ENCODE measurements at places on chromosomes 11 and 22. TPM values are rescaled to one million over a fixed set of nuclear protein-coding genes. Genes with fewer than 3 reads are reported as not detected.

LYVE1 gene
- 0.32 TPM for total RNA-seq

MORC2 gene
- 62.3 TPM for total RNA-seq

HPX gene
- total RNA-seq, result 2.4 TPM

SYT9 gene
- 1.7 TPM for total RNA-seq

C11orf65 gene
- 1.1 TPM for total RNA-seq

FZD4 gene
- 9.8 TPM for total RNA-seq

- peak; percentile 69 for DNase-seq
These were observed 185.2 kb downstream of the GRIK4 start for GRCh38 chr11:120696597-120697218.

- DNase-seq, result peak; percentile 21
These were observed 105.9 kb upstream of the BDNF start for GRCh38 chr11:27806122-27806521.

DNA sequence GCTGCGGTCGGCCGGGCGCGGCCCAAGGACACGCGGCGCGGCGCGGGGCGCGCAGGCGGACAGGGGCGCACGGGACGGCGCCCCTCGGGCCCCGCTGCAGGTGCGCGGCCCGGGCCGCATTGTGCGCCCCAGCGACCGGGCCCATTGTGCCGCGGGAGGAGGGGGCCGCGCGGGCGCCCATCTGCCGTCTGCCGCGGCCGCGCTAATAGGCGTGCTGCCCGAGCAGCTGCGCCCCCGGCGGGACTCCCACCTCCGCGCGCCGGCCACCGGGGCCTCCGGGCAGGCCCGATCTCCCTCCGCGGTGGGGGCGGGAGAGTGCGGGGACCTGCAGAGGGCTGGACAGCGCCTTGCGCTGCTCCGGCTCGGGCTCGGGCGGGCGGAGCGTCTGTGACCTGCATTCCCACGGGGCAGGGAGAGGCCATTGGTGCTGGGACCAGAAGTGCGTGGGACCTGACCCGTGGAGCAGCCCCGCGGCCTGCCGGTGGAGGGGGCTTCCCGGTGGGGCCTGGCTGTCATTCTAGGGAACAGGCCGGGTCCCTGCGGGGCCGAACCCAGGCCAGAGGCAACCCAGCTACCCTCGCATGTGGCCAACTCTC lies 933 bp downstream of the BRSK2 start:
- DNase-seq, result peak; percentile 62

- DNase-seq, result no peak
These were observed 25.1 kb downstream of the KIAA1671 start for GRCh38 chr22:24977370-24978221.

DNA sequence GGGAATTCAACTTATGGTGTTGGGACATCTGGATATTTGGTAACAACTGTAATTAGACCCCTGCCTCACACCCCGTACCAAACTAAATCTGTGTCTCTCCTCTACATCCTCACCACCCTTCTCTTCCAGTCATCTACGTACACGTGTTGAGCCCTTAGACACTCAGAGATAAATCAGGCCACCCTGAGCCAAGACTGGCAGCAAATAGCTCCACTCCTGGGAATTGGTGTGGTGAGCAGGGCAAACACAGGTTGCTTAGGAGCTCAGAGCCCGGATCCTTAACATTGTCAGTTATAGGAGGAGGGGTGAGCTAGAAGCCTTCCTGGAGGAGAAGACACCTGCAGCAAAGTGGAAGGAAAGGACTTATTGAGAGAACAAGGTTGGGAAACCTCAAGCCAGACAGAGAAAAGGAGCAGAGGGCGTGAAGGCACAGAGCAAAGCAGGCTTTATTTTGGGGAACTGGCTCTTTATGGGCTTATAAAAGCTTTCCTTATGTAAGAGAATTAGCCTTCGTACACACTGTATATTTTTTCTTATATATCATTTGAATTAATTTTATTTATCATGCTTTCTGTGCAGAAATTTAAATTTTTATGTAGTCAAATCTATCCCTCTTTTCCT lies 36.9 kb upstream of the KLHL35 start:
- DNase-seq, result no peak

DNA sequence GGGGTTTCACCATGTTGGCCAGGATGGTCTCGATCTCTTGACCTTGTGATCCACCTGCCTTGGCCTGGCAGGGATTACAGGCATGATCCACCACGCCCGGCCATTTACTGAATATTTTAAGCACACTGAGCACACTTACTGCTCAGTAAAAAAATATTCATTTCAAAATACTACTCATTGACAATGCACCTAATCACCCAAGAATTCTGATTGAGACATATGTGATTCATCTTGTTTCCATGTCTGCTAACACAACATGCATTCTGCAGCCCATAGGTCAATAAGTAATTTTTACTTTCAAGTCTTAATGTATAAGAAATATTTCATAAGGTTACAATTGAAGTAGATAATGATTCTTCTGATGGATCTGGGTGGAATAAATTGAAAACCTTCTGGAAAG lies 4.2 kb upstream of the OR52J3 start:
- no peak for DNase-seq

DNA sequence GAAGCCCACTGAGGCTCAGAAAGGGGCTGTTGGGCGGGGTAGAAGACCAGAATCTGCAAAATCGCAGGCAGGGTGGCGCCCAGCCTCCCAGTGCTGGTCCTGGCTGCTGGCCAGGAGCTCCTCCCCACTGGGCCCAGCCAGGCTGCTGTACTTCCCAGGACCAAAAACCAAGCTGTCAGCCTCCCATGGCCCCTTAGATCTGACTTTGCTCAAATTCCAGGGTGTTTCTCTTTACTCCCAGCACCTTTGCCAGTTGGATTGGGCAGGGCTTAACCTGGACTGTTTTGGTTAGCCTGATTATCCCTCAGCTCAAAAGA lies 44.2 kb upstream of the WEE1 start:
- DNase-seq, result no peak

DNA sequence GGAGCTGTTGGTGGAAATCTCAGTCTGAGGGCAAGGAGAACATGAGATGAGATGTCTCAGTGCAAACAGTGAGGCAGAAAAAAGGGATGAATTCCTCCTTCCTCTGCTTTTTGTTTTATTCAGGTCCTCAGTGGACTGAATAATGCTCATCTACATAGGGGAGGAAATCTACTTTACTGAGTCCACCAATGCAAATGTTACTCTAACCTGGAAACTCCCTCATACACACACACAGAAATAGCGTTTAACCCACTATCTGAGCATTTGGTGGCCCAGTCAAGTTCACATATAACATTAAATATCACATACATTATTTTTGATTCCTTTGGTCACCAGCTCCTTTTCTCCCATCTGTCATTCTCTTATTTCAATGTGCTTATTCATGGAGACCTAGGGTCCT lies 418.8 kb downstream of the TMEM135 start:
- DNase-seq, result no peak

GRCh38 chr11:122202951-122203456 lies 87.0 kb upstream of the BLID start:
- peak; percentile 84 for DNase-seq

- DNase-seq, result no peak
These were observed 65.4 kb downstream of the PRR5L start for GRCh38 chr11:36361472-36361871.

DNA sequence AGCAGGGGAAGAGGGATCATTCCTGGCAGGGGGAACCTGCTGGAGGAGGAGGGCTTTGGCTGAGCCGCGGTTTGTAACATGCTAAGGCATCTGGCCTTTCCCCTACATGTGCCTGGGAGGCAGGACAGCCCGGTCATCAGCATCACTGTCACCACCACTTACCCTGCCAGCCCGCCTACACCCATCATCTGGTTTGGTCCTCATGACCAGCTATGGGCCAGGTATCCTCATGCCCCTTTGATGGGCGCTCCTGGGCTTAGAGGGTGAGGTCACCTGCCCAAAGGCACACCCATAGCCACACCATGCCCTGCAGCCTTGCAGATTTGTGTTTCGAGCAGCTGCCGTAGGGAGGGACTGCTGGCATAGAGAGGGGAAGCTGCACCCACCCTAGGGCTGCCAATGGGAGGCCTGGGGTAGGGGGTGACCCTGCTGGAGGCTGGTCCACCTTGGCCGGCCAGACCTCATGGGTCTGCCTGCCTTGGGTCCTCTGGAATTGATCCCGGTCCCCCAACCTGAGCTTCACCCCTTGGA lies 2.6 kb downstream of the MRGPRF start:
- DNase-seq, result no peak

DNA sequence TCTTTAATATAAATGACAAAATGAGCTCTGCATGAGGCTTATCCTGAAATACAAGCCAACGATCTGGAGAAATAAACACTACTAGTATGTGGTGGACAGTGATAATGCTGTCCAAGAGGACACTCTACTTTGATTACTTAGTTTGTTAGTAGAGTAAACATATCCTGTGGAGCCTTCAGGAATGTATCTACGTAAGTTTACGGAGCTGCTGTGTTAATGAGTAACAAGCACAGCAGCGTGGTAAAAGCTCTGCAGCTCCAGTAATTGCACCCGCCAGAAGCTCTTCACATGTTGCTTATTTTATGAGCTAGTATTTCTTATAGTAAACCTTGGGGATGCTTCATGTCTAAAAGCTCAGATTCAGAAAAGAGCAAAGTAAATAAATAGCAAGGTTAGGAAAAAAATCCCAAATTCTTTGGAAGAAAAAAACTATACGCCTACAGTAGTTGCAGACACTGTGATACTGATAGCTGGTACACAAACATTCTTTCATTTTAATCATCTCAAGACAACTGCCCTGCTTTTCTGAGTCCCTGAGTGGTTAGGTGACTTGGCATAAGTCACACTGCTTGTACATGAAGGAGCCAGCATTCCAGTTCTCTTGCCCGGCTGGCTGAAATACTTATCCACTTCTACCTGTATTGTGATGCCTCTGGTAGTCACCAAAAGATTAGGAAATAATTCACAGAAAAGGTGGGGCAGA lies 32.7 kb upstream of the CCDC34 start:
- no peak for DNase-seq

DNA sequence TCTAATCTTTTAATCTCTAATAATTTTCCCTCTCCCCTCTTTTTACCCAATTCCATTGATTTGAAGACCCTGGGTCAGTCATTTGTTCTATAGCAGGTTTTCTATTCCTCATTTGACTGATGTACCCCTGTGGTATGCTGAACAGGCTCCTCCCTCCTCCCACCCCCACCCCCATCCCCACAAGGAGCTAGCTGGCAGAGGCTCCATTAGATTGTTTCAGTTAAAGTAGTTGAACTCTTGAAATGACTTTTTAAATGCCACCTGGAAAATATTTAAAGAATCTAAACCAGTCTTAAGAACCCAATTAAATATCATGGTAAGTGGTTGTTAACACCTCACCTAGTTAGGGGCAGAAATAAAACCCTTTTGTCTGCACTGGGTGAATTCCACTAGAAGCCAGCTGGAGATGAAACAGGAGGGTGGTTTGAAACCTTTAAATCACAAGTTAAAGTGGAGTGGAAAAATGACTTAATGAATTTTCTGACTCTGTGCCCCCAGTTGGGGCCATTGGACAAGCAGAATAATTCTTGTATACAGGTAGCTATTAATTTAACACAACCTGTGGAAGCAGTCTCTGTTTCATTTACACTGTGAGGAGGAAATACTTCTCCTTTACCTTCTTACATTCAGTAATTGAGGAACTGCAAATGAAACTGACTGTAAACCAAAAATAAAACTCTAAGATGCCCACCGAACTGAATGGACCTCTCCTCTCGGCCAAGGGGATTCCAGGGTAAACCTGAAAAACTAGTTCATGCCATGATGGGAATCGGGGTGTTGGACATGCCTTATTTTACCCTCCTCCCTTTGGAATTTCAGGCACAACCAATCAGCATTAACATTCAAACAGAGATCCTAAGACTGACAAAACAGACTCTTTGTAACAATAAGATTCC lies 30.7 kb downstream of the PRR5L start:
- no peak for DNase-seq

GRCh38 chr11:93220078-93220477 lies 22.3 kb upstream of the SLC36A4 start:
- no peak for DNase-seq

DNA sequence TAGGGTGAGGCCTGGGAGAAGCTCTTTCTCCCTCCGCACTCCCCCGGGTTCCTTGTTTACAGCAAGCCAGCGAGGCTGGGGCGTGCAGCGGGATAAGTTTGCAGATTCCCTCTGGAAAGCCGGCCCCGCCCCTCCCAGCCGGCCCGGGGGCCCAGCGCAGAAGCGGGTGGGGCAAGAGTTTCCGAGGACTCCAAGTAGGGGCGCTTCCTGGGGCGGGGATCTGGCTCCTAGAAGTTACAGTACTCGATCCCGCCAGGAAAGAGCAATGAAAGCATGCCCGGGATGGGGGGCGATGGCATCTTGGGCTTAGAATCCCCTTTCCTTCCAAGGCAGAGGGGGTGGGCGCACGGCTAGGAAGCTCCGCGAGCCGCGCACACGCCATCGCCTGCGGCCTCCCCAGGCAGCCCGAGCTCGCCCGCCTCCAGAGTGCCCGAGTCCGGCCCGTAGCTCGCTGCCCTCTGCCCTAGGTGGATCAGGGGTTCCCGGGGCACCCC lies 385 bp downstream of the TST start:
- DNase-seq, result peak; percentile 72

- no peak for DNase-seq
These were observed 34.9 kb upstream of the KLHL35 start for GRCh38 chr11:75467881-75468280.
